ENCODE measurements at places on chromosomes 6 and 20. TPM values are rescaled to one million over a fixed set of nuclear protein-coding genes. Genes with fewer than 3 reads are reported as not detected.

- DNase-seq = peak; percentile 7
Measured at GRCh38 chr6:36626636-36627035, 32.5 kb downstream of the SRSF3 start.

DNA sequence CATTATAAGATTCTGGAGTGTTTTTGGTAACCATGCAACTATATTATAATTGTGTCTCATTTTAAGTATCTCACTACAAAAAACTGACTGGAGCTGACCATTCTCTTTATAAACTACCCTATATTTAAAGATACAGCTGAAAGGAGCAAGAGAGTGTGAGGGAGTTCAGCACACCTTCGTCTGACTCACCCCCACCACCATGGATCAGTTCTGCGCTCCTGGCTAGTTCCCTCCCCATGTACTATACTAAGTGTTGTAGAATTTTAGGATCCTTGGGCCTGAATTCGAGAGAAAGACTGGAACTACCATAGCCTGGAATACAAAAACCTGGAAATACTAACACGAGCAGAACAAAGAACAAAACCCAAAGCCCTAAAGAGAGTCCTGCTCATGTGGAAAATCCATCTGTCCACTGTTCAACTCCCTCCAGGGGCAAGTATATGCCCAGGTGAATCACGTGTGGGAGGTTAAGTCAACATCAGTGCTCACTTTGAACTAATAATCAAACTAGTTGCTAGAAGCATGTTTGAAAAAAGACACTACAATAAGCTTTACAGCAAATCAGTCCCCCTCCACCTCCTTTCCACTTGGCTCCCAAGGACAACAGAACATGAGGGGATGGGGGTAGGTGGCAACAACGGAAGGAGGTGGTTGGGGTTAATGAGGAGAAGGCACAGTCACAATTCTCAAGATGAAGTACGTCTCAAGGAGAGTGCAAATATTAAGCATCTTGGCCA, 46.8 kb downstream of the ELOVL5 start:
- no peak for DNase-seq

DNA sequence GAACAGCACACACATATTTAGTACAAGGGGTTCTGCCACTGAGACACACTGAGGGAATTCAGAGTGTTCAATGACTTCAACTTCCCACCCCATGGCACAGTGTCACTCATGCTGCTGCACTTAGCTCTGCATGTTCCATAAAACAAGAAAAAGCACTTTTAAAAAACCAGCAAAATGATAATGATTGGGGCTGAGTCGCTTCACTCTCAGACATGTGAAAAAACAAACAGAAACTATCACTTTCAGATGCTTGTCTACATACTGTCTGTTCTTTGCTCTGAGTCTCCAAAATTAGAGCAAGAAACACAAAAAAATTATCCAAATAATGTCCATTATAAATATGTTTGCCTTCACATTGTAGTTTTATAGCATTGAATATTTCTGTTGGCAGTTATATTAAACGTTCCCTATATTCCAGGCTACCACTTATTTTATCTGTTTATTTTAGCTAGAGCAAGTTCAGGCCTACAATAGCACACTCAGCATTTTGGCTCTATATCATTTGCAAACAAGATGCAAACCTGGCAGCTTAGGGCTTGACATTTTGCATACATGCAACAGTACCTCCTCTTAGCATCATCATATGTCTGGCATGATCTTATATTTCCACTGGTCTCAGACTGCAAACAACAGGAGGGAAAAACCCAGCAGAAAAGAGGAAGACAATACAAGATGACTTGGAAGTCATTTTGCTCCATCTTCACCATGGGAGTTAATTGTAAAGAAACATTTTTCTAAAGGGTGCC, 398.8 kb downstream of the HACE1 start:
- no peak for DNase-seq

Gene LHFPL5
- total RNA-seq = not detected

Gene CCN6
- not detected for total RNA-seq
